A549 treated with RU486 at 1 μM for 4 hours (cell line): ENCODE measurements at places on chromosomes 12 and 14. TPM values are rescaled to one million over a fixed set of nuclear protein-coding genes. Genes with fewer than 3 reads are reported as not detected.

Gene AKAP5
- 0.18 to 0.50 TPM (median 0.37 TPM) in 5 replicates for total RNA-seq

Gene TAS2R8
- not detected in 5 replicates for total RNA-seq

Gene KRT73
- total RNA-seq = not detected in 5 replicates

Gene CNOT2
- total RNA-seq = 35.1 to 45.9 TPM (median 38.4 TPM) in 5 replicates

Gene ATP2A2
- total RNA-seq = 249 to 338 TPM (median 327 TPM) in 5 replicates

Gene IFT81
- 10.7 to 26.5 TPM (median 21.2 TPM) in 5 replicates for total RNA-seq

Gene NFATC4
- 0.29 to 0.67 TPM (median 0.47 TPM) in 4 of 5 replicates, not detected in the other for total RNA-seq

Gene ADAMTS20
- total RNA-seq = not detected in 5 replicates

Gene COQ6
- total RNA-seq = 22.4 to 27.0 TPM (median 25.7 TPM) in 5 replicates

Gene CCDC177
- total RNA-seq = not detected in 5 replicates

Gene ACSS3
- not detected in 5 replicates for total RNA-seq

Gene OR6C68
- not detected in 5 replicates for total RNA-seq

Gene DHH
- not detected in 5 replicates for total RNA-seq

Gene ERBB3
- total RNA-seq = 1.1 to 2.8 TPM (median 1.7 TPM) in 5 replicates

Gene USP5
- total RNA-seq = 74.4 to 95.2 TPM (median 79.1 TPM) in 5 replicates

Gene SAMD4A
- total RNA-seq = 5.2 to 7.8 TPM (median 6.4 TPM) in 5 replicates

Gene RNASE7
- total RNA-seq = not detected in 5 replicates

Gene NFE2
- total RNA-seq = 0.07 to 0.32 TPM (median 0.13 TPM) in 3 of 5 replicates, not detected in the others

Gene FAM181A
- total RNA-seq = not detected in 5 replicates

Gene ERP27
- not detected in 5 replicates for total RNA-seq

Gene IRF9
- total RNA-seq = 14.5 to 20.9 TPM (median 16.8 TPM) in 5 replicates

Gene CLEC2A
- total RNA-seq = not detected in 5 replicates

Gene TPPP2
- not detected in 5 replicates for total RNA-seq

Gene CPNE6
- not detected in 5 replicates for total RNA-seq

Gene MYH6
- total RNA-seq = not detected in 5 replicates

Gene PTGDR
- not detected in 5 replicates for total RNA-seq
